Aorta (tissue), 5 donors: ENCODE measurements at places on chromosomes 4 and X. TPM values are rescaled to one million over a fixed set of nuclear protein-coding genes. Genes with fewer than 3 reads are reported as not detected.

Gene AKAP14
- total RNA-seq: not detected

Gene F11
- total RNA-seq: 0.26 TPM

Gene CLGN
- not detected for total RNA-seq

DNA sequence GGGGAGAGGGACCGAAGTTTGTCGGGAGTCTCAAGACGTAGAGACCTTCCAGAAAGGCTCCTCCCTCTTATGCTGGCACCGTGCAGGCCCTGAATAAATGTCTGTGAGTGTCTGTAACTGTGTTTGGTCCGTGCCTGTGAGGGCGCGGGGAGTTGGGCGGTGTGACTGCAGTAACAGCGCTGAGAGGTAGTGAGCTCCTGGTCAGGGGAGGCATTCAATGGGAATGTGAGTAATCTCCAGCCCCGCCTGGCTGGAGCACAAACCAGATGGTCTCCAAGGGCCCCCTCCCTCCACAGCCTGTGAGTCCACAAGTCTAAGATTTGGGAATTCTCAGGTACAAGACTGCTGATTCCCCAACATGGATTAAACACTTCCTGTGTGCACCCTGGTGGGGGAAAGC, 100.0 kb downstream of the HMX1 start:
- DNase-seq: peak; percentile 42

DNA sequence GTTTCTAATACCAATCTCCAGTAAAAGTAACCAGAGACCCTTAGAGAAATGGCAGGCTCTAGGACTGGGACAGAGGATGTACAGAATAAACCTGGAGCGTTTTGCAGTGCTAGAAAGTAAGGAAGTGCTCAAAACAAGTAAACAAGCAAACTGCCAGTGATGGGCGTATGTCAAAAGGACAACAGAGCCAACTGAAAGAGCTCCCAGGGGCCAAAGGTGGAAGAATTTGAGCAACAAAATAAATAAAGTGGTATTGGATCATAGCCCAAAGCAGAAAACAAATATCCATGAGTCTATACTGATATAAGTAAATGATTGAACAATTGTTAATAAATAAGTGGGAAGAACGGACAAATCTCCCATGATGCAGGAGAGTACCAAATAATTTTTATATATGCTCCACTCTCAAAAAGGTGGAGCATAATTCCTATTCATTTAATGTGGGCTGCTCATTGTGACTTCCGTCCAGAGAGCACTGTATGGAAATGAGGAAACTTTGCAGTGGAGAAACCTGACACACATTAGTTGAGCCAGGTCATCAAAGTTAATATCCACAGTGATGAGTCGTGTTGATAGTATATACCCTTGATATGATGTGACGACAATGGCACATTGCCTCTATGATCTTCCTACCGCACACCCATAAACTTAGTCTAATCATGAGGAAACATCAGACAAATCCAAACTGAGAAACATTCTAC, 17.8 kb upstream of the SEPTIN11 start:
- no peak for DNase-seq

DNA sequence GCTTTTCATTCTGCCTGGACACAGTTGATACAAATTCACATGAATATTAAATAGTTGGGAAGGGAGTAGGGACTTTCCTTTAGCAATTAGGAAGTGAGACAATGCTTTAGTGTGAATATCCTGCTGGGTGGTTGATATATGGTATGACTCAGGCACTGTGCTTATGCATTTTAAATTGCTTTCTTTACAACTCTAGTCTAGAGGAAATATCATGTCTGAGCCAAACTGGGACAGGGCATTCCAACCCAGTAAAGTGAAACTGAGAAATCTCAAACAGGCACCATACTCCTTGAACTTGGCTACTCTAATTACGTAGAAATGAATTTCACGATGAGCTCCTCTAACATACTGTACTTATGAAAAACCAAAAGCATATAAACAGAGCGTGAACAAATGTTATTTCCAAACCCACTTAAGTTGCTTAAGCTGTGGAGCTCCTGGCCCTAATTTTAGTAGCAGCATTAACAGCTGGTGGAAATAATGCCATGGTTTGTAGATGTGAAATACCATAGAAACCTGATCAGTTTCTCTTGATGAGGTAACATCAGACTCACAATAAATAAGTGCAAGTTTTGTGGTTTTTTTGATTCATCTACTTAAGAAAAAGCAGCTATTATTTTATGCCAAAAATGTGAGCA, 242.9 kb upstream of the GK2 start:
- DNase-seq: no peak

GRCh38 chrX:1452516-1453394, at the start of gene ASMTL:
Gene ASMTL (minus strand): TSS chrX:1452909. CDS start chrX:1452840, 69 bp downstream.
- peak; percentile 100 for DNase-seq

- DNase-seq: no peak
Observed at GRCh38 chrX:107935200-107935599, 47.0 kb downstream of the TEX13B start.
